ENCODE measurements at places on chromosomes 6 and 20.

DNA sequence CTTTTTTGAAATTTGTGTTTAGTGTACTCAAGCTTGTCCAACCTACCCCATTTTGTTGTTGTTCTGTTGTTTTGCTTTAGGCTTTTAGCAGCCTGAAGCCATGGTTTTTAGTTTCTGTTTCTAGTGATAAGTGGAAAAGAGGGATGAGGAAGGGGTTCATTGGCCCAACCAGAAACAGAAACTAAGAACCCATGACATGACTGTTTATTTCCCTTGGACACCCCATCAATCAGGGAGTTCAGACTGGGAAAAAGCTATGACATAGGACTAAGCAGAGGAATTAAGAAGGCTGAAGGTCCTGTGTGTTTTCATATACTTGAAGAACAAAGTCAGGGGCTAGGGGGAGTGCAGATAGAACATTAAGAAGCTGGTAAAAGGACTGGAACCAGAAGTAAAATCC, 194.5 kb upstream of the THEMIS start:
- DNase-seq = no peak

- no peak for DNase-seq
These were observed 38.8 kb upstream of the SIRPA start for GRCh38 chr20:1856424-1856823.

- DNase-seq = no peak
These were observed 251.4 kb downstream of the DOK5 start for GRCh38 chr20:54726687-54727300.

DNA sequence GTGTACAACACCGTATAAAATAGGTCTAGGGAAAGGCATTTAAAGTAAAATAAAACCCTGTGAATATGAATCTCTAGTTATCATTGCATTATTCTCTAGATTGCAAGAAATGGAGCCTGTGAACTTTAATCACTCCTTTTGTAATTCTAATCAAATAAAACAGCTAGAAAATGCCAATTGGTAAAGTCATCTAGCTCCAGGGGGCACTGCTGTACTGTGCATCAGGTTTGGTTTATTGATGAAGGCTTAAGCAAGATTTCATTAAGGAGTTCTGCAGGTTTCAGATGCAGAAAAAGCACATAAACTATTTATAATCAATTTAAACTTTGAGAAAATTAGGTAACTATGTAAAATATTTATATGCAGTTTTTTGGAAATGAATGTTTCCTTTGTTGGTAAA, 645.0 kb downstream of the PHF3 start:
- DNase-seq = peak; percentile 75

DNA sequence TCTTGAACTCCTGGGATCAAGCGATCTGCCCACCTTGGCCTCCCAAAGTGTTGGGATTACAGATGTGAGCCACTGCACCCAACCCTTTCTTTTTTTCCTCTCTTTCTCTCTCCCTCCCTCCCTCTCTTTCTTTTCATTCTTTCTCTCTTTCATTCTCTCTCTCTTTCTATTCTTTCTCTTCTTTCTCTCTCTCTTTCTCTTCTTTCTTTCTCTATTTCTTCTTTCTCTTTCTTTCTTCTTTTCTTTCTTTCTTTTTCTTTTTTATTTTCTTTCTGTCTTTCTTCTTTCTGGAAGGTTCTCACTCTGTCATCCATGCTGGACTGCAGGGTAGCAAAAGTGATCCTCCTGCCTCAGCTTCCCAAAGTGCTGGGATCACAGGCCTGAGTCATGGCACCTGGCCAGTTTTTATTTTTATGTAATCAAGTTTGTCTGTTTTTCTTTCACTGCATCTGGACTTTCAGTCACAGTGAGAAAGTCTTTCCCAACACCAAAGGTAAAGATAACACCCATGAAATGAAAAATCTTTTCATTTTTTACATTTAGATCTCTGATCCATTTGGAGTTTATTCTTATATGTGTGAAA, 20.2 kb upstream of the BCLAF1 start:
- DNase-seq = no peak

- DNase-seq = no peak
These were observed 189.8 kb upstream of the OPRM1 start for GRCh38 chr6:153849072-153849779.

GRCh38 chr20:63115651-63116411, 100.1 kb downstream of the YTHDF1 start:
- no peak for DNase-seq

DNA sequence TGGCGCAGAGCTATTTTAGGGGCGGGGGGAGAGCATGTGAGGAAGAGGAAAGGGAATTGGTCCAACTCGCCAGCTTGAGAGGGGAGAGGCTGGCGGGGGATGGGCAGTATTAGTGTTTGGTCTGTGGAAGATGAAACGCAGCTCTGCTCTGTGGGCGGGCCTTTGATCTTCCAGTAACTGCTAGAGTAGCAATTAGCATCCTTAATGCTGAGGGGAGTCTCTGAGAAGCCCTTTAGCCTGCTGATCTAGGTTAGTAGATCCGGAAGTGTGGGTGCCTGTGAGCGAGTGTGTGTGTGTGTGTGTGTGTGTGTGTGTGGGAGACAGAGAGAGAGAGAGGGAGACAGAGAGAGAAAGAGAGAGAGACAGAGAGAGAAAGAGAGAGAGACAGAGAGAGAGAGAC, 117.2 kb upstream of the BACH2 start:
- DNase-seq = no peak

DNA sequence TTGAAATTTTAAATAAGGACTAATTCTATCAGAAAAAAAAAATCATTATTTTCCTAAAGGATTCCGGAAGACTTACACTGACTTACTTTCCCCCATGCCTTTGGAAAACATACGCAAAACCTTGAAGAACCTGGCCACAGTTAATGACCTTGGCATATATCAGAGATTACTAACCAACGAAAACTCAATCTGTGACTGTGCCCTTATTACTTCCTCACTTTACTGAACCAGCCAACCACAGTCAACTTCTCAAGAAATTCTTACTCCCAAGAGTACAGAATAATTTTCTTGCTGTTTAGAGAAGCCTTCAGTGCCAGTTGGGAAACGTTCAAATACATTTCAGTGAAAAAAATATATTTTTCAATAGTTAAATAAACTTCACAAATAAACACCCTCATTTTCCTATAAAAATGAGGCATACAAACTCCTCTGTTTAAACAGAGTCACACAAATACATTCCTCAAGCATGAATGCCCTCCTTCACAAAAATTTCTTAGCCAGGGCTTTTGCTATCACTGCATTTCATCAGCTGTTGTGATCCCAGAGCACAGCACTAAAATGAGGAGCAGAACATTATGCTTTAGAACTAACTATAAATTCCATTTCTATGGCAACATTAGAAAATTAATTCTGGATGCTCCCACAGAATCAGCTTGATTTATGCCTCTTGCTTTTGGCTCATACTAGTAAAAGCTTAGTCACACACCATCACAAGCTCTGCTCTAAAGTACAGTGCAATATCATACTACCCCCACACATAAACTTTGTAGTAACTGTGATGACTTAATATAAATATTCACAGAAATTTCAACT, 117.6 kb downstream of the DST start:
- peak; percentile 74 for DNase-seq

- DNase-seq = no peak
These were observed 144.0 kb downstream of the SIM1 start for GRCh38 chr6:100320686-100321085.

DNA sequence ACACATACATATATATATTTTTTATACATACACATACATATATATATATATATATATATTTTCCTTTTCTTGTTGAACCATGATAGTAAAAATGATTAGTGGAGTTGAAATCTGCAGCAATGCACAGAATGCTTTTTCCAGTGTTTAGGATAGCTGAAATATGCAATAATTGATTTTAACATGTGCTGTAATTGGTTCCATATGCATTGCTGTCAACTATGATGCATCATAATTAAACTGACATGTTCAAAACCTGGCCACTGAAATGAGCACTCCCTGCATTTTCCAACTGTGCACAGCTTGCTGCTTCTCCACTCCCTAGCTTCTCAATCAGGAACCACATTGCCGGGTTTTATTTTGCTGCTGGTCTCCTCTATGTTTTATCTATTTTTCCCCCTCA, 358.3 kb downstream of the PAX1 start:
- DNase-seq = no peak

DNA sequence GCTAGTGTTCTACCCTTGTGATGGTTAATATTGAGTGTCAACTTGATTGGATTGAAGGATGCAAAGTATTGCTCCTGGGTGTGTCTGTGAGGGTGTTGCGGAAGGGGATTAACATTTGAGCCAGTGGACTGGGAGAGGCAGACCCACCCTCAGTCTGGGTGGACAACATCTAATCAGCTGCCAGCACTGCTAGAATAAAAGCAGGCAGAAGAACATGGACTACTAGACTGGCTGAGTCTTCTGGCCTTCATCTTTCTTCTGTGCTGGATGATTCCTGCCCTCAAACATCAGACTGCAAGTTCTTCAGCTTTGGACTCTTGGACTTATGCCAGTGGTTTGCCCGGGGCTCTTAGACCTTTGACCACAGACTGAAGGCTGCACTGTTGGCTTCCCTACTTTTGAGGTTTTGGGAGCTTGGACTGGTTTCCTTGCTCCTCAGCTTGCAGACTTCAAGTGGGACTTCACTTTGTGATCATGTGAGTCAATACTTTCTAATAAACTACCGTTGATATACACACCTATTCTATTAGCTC, 50.1 kb downstream of the SDHAF4 start:
- DNase-seq = no peak

GRCh38 chr20:25361287-25361683, 29.4 kb downstream of the ABHD12 start:
- DNase-seq = no peak

DNA sequence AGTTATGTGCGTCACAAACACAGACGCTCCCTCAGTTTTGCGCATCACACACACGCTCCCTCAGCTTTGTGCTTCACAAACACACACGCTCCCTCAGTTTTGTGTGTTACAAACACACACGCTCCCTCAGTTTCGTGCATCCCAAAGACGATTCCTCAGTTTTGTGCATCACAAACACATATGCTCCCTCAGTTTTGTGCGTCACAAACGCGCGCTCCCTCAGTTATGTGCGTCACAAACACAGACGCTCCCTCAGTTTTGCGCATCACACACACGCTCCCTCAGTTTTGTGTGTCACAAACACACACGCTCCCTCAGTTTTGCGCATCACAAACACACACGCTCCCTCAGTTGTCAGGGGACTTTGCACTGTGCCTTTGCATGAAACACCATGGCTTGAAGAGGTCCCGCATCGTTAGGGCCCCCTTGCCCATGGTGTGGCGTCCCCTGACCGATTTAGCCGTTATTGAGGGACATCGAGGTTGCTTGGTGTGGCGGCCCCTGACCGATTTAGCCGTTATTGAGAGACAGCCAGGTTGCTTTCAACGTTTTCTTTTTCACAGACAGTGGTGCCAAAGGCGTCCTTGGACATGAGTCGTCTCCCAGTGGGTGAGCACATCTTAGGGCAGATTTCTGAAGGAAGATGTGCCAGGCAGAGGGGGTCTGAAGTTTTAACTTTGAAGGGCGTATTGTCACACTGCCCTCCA, 28.1 kb upstream of the MYT1 start:
- DNase-seq = no peak

- DNase-seq = no peak
These were observed 65.7 kb downstream of the HTR1B start for GRCh38 chr6:77397561-77397960.

DNA sequence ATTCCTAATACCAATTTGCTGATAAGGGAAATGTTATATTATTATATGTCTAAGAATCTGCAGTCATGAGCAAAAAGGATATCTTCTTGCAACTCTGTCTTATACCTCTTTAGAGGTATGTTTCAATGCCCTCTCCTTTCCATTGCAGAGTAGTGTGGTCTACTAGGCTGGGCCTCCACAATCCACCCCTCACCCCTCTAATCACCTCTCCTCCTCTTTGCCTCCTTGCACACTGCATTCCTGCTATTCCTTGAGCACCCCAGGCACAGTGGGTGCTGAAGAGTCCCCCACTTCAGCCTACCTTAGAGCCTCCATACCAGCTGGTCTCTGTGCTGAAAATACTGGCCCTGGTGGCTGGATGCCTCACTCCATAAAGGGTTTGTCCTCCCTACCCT, 26.9 kb downstream of the ARMC2 start:
- DNase-seq = no peak

- peak; percentile 74 for DNase-seq
These were observed 690 bp downstream of the IFNGR1 start for GRCh38 chr6:137218473-137218916.

- DNase-seq = no peak
These were observed 116.6 kb downstream of the PLCB4 start for GRCh38 chr20:9185511-9185910.

- no peak for DNase-seq
These were observed 47.5 kb upstream of the TMX4 start for GRCh38 chr20:8067082-8067481.

GRCh38 chr6:34074064-34074742, 71.7 kb downstream of the GRM4 start:
- no peak for DNase-seq

DNA sequence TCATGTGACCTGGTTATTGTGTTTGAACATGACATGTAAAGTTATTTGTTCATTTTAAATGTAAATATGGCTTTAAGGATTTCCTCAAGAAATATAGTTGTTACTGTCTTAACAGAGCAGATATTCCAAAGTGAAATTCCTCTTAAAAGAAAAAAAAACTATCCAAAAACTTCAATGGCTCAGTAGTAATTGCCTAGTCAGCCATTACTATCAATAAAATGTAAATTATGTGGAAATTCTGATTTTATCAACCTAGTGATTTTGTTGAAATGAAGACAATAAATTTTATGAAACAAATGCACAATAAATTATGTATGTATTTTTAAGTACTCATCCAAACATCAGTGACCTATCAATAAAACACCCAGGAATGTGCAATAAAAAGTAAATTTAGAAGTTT, 463.3 kb downstream of the TENT5A start:
- no peak for DNase-seq

DNA sequence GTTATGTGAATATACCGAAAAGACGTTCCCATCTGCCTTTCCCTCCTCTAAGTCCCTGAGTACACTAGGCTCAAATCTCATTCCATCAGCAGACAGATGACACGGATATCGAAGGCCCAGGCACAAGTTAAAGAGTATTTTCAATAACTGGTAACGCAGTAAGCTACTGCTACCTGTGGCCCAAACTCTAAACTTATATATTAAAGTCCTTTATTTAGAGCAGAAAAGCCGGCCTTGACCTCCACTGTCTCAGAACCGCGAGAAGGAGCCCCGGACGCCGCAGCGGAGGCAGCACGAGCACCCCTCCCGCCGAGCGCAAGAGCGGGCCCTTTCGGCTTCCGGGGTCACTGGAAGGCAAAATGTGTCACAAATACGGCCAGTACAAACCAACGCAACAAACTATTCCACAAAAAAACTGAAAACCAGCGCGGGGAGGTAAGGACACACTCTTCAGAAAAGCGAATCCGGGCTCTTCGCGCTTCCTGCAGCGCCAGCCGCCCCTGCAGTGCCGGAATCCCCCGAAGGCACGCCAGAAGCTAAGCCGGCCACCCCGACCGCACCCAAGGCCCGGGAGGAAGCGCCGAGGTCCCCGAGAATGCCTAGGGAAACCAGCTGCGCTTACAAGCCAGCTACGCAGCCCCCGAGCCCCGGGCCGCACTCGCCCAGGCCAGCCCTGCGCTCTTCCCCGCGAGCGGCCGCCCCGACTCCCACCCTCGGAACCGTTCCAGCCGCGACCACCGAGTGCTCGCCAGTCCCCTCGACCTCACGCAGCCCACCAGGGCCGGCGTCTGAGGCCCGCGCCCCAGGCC, 681 bp downstream of the DIDO1 start:
- DNase-seq = peak; percentile 81

GRCh38 chr6:159467473-159468041, 225.5 kb downstream of the SOD2 start:
- peak; percentile 96 for DNase-seq
